ENCODE measurements at places on chromosomes 1 and 21. TPM values are rescaled to one million over a fixed set of nuclear protein-coding genes. Genes with fewer than 3 reads are reported as not detected.
A peak's percentile ranks its signal among the peaks of the same experiment; 100 is the strongest.

The MCL1 gene
- total RNA-seq, result 186 TPM

DNA sequence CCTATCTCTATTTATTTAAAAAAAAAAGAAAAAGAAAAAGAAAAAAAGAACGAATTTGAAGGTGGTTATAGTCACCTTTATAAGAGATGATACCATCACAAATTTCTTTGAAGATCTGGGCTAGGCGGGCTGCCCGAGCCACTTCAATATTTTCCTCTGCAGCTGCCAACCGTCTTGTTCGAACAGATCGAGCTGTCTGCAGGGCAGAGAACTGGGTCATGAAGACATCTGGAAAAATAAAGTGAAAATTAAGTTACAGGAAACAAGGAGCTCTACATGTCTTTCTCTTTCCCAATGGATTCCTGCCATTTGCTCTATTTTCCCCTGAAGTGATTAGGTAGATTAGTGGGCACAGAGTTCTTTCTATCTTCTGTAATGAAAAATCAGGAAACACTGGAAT is 31.9 kb downstream of the RUSC1 start:
- no peak overlapping the region for H3K27ac ChIP-seq
- H3K36me3 ChIP-seq, result peaks cover 16% of the 10 kb centered on the region
- H3K4me3 ChIP-seq, result no peak overlapping the region
- no peaks in the 10 kb centered on the region for H3K27me3 ChIP-seq

The ATG4C gene
- total RNA-seq, result 13.2 TPM

DNA sequence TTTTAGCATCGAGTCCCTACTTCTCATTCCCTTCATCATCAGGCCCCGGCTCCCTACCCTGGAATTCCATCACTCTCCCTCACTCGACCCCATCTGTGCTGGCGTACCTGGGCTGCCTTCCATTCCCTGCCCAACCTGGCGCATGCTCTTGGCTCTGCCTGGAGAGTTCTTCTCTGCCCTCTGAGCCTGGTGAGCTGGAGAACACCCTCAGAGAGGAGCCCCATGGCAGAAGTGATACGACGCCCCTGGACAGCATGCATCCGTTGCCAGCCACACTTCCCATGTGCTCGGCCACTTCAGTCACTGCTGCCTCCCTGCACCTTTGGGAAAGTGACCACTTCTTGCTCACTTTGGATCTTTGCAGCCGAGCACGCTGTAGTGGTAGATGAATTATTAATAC is 30.1 kb downstream of the OLFML2B start:
- no peaks in the 10 kb centered on the region for H3K27me3 ChIP-seq
- DNase-seq, result no peak
- H3K4me1 ChIP-seq, result no peaks in the 10 kb centered on the region
- peaks cover 15% of the 10 kb centered on the region for H3K36me3 ChIP-seq

The SEMA4A gene
- total RNA-seq, result 1.3 TPM

DNA sequence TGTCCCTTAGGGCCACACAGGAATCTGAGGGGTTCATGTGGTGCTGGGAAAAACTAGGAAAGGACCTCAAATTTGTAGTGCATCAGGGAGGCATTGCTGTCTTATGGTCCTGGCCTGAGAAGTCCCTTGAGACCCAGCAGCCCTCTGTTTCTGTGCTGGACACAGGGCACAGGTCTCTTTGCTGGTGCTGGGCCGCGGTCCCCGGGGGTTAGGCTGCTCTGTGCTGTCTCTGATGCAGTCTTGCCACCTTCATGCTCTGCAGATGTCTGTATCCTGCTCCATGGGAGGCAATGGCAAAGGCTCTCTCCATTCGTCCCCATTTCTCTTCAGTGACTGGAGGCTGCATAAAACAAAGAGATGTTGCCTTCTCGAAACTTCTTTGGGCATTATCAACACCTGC is 13.0 kb downstream of the EDARADD start:
- H3K36me3 ChIP-seq, result no peaks in the 10 kb centered on the region
- no peak overlapping the region for H3K27ac ChIP-seq
- H3K4me3 ChIP-seq, result no peak overlapping the region

- H3K4me1 ChIP-seq, result peaks cover 13% of the 10 kb centered on the region
- no peak for DNase-seq
- H3K4me3 ChIP-seq, result no peak overlapping the region
- no peaks in the 10 kb centered on the region for H3K27me3 ChIP-seq
These were observed 33.4 kb upstream of the GPR153 start for GRCh38 chr1:6294080-6294889.

DNA sequence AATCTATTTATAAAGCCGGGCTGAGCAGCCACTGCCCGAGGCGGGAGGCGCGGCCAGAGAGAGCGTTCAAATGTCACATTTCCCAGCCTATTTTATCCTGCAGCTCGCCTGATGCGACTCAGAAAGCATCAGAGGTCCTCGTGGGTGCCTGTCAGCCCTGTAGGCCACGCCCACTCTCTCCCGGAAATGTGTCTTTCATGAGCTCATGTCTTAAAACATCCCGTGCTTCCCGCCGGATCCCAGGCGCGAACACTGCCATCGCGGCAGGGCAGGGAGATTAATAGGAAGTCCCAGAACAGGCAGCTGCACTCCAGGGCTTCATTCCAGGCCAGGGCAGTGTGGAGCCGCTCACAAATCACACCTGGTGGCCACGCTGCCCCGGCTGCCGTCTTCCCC is 117.5 kb downstream of the PRDM16 start:
- peaks cover 76% of the 10 kb centered on the region for H3K4me1 ChIP-seq
- H3K27me3 ChIP-seq, result no peaks in the 10 kb centered on the region
- H3K36me3 ChIP-seq, result no peaks in the 10 kb centered on the region
- peak overlapping the region; percentile 76 for H3K4me3 ChIP-seq
- H3K27ac ChIP-seq, result peak overlapping the region; percentile 94
- peak; percentile 57 for DNase-seq

- peak overlapping the region; percentile 67 for H3K27ac ChIP-seq
- H3K36me3 ChIP-seq, result peaks cover 6% of the 10 kb centered on the region
- no peak for DNase-seq
- no peaks in the 10 kb centered on the region for H3K27me3 ChIP-seq
- H3K4me1 ChIP-seq, result peaks cover 32% of the 10 kb centered on the region
- no peak overlapping the region for H3K4me3 ChIP-seq
These were observed 980 bp upstream of the CLDN19 start for GRCh38 chr1:42740851-42741580.

- peak; percentile 15 for DNase-seq
- H3K4me3 ChIP-seq, result peak overlapping the region; percentile 94
- H3K27me3 ChIP-seq, result no peaks in the 10 kb centered on the region
- H3K27ac ChIP-seq, result peak overlapping the region; percentile 95
- peaks cover 32% of the 10 kb centered on the region for H3K4me1 ChIP-seq
- H3K36me3 ChIP-seq, result no peaks in the 10 kb centered on the region
These were observed 873 bp upstream of the PI4KB start for GRCh38 chr1:151327903-151328674.

DNA sequence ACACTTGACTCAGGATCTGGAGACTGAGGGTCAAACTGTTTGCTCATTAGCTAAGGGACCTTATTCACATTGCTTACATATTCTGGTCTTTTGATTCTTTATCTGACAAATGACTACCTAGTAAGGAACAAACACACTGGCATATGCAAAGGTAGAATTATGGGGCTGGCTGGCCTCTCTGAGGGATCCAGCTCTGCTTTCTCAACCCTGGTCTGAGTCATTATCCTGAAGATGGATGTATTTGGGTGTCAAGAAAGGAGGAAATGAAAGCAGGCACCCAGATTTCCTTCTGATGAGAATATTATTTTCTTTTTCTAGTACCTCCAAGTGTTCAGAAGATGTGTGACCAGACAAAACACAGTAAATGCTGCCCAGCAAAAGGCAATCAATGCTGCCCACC is 6.0 kb downstream of the SMCP start:
- DNase-seq, result no peak
- no peaks in the 10 kb centered on the region for H3K36me3 ChIP-seq
- no peaks in the 10 kb centered on the region for H3K4me1 ChIP-seq
- no peak overlapping the region for H3K27ac ChIP-seq
- no peaks in the 10 kb centered on the region for H3K27me3 ChIP-seq
- no peak overlapping the region for H3K4me3 ChIP-seq

DNA sequence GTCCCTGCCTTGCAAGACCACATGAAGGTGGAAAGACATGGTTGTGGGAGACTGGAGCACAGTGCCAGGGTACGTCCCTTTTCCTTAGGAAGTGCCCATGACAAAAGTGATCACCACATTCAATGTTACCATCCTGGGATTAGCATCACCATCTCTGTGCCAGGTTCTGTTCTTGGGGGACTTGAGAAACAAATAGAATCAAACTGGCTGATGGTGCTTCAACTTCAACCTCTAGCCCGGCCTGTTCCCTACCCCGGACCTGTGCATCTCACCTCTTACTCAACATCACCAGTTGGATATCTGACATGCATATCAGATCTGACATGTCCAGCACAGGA is 153.3 kb downstream of the GRIK3 start:
- no peak for DNase-seq
- peaks cover 13% of the 10 kb centered on the region for H3K27me3 ChIP-seq
- no peaks in the 10 kb centered on the region for H3K36me3 ChIP-seq
- H3K4me1 ChIP-seq, result peaks cover 4% of the 10 kb centered on the region
- no peak overlapping the region for H3K27ac ChIP-seq
- H3K4me3 ChIP-seq, result no peak overlapping the region

DNA sequence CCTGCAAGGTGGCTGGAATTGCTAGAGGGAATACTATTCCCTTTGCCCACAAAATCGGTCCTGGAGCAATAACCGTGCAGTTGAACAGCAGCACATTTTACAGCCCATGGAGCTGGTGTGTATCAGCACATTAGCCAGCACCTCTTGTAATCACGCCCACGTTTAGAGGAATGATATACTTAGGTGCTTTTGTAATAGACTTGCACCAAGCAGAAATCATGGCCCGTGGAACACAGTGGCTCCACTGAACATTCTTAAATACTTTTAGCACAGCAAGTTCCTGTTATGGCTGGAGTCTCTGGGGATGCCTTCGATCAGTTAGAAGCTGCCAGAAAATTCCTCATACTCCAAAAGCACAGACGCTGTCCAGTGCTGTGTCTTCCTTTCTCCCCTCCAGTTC is 218.1 kb upstream of the FAM78B start:
- no peak overlapping the region for H3K4me3 ChIP-seq
- H3K27me3 ChIP-seq, result no peaks in the 10 kb centered on the region
- H3K36me3 ChIP-seq, result no peaks in the 10 kb centered on the region
- no peak for DNase-seq
- no peak overlapping the region for H3K27ac ChIP-seq
- no peaks in the 10 kb centered on the region for H3K4me1 ChIP-seq

GRCh38 chr1:164948101-164948500 is 389.1 kb downstream of the PBX1 start:
- no peak overlapping the region for H3K4me3 ChIP-seq
- H3K27ac ChIP-seq, result no peak overlapping the region
- no peaks in the 10 kb centered on the region for H3K4me1 ChIP-seq
- peaks cover 3% of the 10 kb centered on the region for H3K36me3 ChIP-seq
- DNase-seq, result no peak

- H3K36me3 ChIP-seq, result peaks cover 3% of the 10 kb centered on the region
- no peak for DNase-seq
- H3K4me3 ChIP-seq, result no peak overlapping the region
- peaks cover 12% of the 10 kb centered on the region for H3K27me3 ChIP-seq
- no peak overlapping the region for H3K27ac ChIP-seq
These were observed 54.9 kb upstream of the TSPAN2 start for GRCh38 chr1:115144176-115144575.

DNA sequence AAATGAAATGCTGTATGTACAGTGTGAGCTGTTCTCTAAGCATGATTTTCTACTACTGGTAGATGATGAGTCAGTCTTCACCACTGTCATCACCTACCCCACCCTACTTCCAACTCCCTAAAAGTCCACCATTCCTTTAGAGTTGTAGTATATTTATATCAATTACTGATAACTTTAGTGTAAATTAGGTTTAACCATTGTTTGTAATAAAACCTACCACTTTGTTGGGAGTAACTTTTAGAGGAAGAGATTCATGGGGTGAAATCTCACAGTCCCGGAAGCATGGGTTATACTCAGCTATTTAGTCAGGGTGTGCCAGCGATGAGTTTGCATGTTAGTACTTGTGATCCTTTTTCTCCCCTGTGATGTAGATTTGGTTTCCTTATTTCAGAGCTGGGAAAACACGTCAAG is 17.1 kb downstream of the MORC3 start:
- peaks cover 20% of the 10 kb centered on the region for H3K36me3 ChIP-seq
- no peak overlapping the region for H3K4me3 ChIP-seq
- no peak for DNase-seq
- no peaks in the 10 kb centered on the region for H3K27me3 ChIP-seq
- no peak overlapping the region for H3K27ac ChIP-seq
- H3K4me1 ChIP-seq, result no peaks in the 10 kb centered on the region

The RNASEL gene
- total RNA-seq, result 3.4 TPM

- peaks cover 14% of the 10 kb centered on the region for H3K4me1 ChIP-seq
These were observed 6.7 kb upstream of the SLC19A1 start for GRCh38 chr21:45548711-45549491.

The ABCA4 gene
- total RNA-seq, result 0.45 TPM

DNA sequence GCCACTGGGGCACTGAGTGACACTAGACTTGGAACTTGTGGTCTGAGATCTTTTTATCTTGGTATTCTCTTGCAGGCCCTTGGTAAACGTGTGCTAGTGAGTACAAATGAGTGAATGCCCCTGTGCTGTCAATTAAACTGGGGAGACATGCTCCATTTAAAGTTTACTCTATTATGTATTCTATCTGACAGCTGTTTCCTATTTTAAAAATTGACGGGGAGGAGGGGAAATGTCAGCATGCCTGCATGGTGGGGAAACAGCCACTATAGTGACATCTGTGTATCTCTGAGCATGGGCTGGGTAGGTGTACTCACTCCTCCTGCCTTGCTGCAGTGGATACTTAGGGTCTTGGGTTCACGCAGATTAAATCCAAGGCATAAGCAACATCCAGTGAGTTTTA is 59.0 kb upstream of the IKBKE start:
- peak overlapping the region; percentile 81 for H3K27ac ChIP-seq
- no peak for DNase-seq
- H3K27me3 ChIP-seq, result no peaks in the 10 kb centered on the region
- no peak overlapping the region for H3K4me3 ChIP-seq
- H3K36me3 ChIP-seq, result peaks cover 15% of the 10 kb centered on the region

The OR2T11 gene
- total RNA-seq, result not detected

The ORC1 gene
- 36.9 TPM for total RNA-seq

- H3K4me1 ChIP-seq, result peaks cover 45% of the 10 kb centered on the region
- no peak for DNase-seq
- no peak overlapping the region for H3K4me3 ChIP-seq
- H3K27ac ChIP-seq, result peak overlapping the region; percentile 88
- H3K27me3 ChIP-seq, result peaks cover 2% of the 10 kb centered on the region
These were observed 121.9 kb downstream of the CAMTA1 start for GRCh38 chr1:6907201-6907600.

GRCh38 chr1:5997316-5997715 is 5.1 kb upstream of the NPHP4 start:
- no peak overlapping the region for H3K27ac ChIP-seq
- peaks cover 20% of the 10 kb centered on the region for H3K4me1 ChIP-seq
- H3K27me3 ChIP-seq, result peaks cover 11% of the 10 kb centered on the region
- no peak for DNase-seq
- H3K36me3 ChIP-seq, result no peaks in the 10 kb centered on the region

Data from neural crest cell (in vitro differentiated cells).